Stimulated activated CD4-positive, alpha-beta T cell treated with anti-CD3 and anti-CD28 coated beads, Interleukin-4, amount 100 ng/mL, for 24 hours (primary cell): ENCODE measurements at places on chromosomes 2 and 18.

- DNase-seq: no peak
These were observed 28.4 kb upstream of the ID2 start for GRCh38 chr2:8653485-8653884.

DNA sequence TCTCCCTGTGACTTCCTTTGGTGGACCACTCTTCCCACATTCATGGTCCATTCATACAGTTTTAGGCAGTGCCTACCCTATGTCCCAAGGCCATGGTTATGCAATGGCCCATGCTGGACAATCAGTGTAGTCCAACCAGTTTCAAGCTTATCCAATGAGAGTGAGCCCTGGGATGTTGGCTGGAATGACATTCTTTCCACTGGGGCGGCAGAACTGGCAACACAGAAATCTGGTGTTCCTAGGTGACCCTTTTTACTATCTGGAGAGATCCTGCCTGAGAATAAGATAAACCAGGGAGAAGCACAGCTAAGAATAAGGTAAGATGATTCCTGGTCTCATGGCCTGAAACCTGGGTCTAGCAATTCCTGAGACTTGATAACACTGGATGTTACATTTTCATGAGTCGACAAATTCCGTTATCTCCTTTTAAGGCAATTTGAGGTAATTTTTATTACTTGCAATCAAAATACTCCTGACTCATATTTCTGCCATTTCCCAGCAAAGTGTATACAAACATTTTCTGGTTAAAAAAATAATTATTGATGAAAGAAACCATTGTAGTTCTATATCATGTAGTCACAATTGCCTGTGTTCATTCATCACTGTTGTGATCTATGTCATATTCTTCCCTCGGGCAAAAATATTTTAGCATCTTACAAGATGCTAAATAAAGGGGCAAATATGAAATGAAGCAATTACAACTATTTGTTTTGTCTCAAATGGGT lies 271.5 kb upstream of the LYPD1 start:
- no peak for DNase-seq

DNA sequence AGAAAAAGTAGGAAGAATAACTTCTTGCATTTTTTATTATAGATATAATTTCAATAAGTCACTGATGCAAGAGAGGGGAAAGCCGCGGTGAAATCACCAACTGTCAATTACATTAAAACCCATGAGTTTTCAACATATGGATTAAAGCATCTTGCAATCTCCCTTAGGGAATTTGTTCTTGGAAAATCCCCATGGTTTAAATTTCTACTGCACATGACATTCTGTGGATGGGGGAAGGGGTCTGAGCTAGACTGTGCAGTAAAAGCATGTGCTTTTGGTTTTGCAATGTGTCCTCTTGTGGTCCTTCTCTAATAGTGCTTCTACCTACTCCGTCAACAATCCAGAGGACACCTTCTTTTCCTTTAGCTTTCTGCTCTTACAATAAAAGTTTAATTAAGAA lies 894.0 kb downstream of the DCDC2C start:
- no peak for DNase-seq

- no peak for DNase-seq
These were observed 493.1 kb downstream of the XIRP2 start for GRCh38 chr2:167381349-167381748.

DNA sequence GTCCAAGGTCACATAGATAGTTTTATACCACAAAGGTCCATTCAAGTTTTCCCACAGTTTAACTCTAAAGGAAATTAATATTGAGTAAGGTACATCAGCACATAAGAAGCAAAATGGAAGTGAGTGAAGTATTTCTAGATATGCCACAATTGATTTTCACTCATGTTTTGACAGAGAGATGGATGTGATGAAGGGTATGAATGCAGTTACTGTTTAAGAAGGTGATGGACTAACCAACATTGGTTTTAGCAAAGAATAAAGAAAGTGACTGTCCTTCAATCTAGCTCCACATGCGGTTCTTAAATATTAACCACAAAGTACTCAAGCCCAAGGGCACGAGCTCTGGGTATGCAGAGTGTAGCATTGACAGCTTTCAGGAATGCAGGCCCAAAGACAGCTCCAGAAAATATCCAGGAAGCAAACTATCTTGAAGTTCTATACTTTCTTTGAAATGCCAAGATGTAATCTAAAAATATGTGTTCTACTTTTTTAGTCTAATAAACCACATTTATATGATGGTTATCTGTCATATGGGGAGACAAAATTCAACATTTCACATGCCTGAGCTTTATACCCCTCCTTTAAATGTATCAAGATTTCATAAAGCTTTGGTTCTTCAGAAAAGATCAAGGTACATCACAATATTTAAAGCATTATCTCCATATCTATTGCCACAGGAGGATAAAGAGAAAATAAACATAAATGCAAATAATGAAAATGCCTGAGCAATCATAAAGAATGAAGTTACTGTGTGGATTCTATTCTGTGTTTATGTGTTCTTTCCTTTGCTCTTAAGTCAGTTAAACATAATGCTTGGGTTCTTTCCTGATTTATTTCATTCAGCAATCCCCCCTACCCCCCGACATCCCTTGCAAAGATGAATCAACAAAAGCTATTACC lies 6.7 kb upstream of the SCN1A start:
- no peak for DNase-seq

DNA sequence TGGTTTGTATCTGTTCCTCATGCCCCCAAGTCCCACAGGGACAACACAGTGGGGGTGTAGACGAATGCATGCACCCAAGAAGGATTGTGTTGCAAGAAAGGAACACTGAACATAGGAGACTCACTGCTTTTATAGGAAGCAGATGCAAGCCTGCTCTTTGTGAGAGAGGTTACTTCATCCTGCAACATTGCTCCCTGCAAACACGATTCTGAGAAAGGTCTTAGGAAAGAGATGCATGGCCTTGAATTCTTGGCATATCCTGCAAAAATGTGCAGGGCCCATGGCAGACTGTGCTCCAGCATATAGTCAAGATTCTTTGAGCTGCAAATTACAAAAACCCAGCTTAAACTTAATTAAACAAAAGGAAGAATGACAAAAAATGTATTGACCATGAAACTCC lies 312.2 kb upstream of the MGAT5 start:
- DNase-seq: no peak

DNA sequence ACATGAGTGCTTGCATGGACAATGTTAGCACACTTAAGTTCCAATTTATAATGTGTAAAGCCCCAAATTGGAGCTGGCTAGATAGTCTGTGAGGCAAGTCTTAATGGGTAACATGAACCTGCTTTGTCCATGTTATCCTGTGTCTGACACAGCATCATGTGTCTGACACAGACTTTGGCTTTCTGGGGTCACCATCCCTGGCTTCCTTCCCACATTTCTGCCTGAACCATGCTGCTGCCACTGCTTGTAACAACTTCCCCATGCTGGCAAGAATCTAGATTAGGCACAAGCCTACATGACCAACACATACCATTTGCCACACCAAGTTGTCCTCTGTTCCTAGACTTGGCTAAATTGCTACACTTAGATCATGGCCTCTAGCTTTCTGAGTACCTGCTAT lies 49.8 kb upstream of the ZBTB7C start:
- no peak for DNase-seq

DNA sequence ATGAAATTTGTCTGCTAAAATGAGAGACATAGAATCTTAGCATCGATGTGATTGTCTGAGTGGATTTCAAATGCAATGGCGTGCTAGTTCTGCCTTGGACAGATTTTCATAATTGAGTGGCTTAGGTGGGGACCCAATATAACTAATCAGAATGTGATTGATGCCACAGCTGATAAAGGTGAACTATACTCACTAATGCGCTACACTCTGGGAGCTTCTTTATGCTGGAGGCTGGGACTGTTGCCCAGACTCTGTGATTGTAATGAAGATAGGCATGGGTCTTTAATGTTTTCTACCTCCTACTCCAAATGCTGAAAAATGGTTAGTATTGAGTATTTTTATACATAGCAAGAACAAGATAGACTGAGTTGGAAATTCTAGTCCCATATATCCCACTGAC lies 339.5 kb upstream of the SLC39A10 start:
- no peak for DNase-seq

DNA sequence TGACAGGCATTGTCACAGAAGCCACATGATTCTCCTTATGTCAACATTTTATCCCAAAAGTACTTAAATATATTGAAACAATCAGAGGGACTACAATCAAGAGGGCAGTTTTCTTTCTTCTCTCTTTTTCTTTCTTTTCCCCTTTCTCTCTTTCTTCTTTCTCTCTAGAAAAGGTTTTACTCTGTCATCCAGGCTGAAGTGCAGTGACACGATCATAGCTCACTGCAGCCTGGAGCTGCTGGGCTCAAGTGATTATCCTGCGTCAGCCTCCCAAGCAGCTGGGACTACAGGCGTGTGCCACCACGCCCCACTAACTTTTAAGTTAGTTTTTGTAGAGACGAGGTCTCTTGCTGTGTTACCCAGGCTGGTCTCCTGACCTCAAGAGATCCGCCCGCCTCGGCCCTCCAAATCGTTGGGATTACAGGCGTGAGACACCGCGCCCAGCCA lies 1.0 kb upstream of the PRKD3 start:
- DNase-seq: no peak

DNA sequence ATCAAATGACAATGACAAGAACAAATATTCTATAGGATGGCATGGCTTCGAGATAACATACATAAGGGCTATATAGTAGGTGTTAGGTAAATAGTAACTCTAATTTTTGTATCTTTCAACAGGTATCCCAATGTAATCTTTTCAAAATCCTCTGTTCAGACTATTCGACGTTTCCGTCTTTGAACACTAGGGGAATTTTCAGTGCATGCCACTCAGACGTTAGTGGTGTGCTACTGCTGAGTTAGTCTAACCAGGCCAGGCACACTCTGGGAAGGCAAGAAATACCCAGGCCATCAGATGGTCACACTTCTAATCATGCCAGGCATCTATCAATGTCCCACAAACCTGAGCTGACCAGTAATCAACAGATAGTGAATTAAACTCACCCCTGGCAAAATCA lies 14.6 kb upstream of the CREG2 start:
- DNase-seq: no peak

GRCh38 chr2:147925886-147926285 lies 81.1 kb downstream of the ACVR2A start:
- no peak for DNase-seq

- no peak for DNase-seq
These were observed 303.9 kb upstream of the HDAC4 start for GRCh38 chr2:239704737-239705136.

GRCh38 chr2:47917276-47917961 lies 11.1 kb upstream of the FBXO11 start:
- no peak for DNase-seq

GRCh38 chr2:172207911-172208310 lies 105.2 kb upstream of the DLX2 start:
- DNase-seq: no peak

DNA sequence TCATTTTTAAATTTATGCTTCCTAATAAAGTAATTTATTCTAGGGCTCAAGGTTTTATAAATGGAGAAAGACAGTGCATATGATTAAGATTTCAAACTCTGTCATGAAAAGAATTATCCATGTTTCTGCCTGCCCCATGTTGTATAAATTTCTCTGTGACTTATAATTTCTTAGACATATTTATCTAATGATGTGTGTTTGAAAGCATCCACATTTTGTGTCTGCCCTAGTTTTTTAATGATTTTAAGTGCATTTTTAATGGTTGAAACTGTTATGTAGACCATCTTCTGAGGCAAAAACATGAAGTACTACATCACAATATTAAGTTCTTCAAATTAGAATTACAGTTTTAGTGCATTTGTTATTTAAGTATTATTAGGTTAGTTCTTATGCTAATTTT lies 71.2 kb downstream of the PTPRM start:
- DNase-seq: no peak

GRCh38 chr18:58491773-58492752 lies 136.8 kb downstream of the ALPK2 start:
- DNase-seq: no peak

- DNase-seq: no peak
These were observed 151.9 kb downstream of the ATP9B start for GRCh38 chr18:79221136-79221535.

- peak; percentile 60 for DNase-seq
These were observed 376.1 kb downstream of the IRS1 start for GRCh38 chr2:226423498-226423960.

GRCh38 chr2:233816334-233816733 lies 38.0 kb downstream of the HJURP start:
- DNase-seq: no peak

DNA sequence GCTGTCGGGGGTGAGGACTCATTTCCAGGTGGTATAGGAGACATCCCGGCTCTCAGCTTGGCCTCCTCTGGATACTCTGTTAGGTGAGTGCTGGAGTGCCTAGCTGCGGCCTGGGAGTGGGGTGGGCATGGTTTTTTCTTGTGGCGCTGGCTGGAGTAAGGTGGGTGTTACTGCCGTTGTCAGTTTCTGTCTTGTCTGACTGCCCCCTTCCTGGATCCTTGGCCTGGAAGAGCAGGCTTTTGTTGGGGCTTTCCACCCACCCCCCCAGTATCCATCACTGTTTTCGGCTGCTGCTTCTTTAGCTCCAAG lies 69.2 kb downstream of the DGKD start:
- DNase-seq: no peak

GRCh38 chr2:195741191-195741590 lies 84.2 kb downstream of the SLC39A10 start:
- DNase-seq: no peak

DNA sequence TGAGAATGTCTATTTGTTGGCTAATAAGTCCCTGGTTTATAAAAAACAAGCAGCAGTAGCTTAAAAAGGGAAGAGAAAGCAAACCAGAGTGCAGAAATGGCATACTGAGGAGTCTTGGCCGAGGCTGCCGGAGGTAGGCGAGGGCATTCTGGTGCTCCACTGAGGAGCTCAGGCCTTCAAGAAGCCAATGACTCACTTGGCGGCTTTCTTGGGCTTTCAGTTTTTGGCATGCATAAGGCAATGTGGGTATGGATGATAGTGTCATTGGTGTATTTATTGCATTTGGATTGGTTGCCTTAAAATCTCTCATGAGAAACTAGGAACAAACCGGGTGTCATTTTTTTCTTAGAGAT lies 119.6 kb upstream of the ARL5A start:
- no peak for DNase-seq

- DNase-seq: no peak
These were observed 67.6 kb downstream of the OLA1 start for GRCh38 chr2:174180726-174181236.

DNA sequence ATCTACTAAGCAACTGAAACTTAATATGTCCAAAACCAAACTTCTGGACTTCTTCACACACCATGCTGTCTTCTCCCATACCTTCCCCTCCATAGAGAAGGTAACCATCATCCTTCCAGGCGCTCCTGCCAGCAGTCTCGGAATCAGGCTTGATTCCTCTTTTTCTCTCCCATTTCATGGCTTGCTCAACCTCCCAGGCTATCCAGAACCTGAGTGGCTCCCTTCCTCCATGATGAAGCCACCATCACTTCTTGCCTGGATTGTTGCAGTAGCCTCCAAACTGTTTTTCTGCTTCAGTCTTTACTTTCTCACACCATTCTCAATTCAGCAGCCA lies 40.1 kb upstream of the NDUFV2 start:
- DNase-seq: no peak

- no peak for DNase-seq
These were observed 670.3 kb downstream of the NR4A2 start for GRCh38 chr2:155662224-155662623.

- DNase-seq: no peak
These were observed 1.4 kb upstream of the POLR1B start for GRCh38 chr2:112540906-112541305.
